ENCODE measurements at places on chromosomes 12 and 14. TPM values are rescaled to one million over a fixed set of nuclear protein-coding genes. Genes with fewer than 3 reads are reported as not detected.

FITM1 gene
- total RNA-seq: not detected

POLE2 gene
- total RNA-seq: 13.1 TPM

GEMIN2 gene
- 22.8 TPM for total RNA-seq

GALNT8 gene
- not detected for total RNA-seq

PMEL gene
- 1.4 TPM for total RNA-seq

SLCO1A2 gene
- not detected for total RNA-seq

TMEM119 gene
- total RNA-seq: 0.05 TPM

SLC25A47 gene
- not detected for total RNA-seq
